Activated naive CD8-positive, alpha-beta T cell treated with anti-CD3 and anti-CD28 coated beads, Interleukin-2, amount 10 ng/mL, durations not matched to agents 7 days and 5 days (primary cell): ENCODE measurements at places on chromosomes 1 and 21. TPM values are rescaled to one million over a fixed set of nuclear protein-coding genes. Genes with fewer than 3 reads are reported as not detected.

- peaks cover 5% of the 10 kb centered on the region for H3K27me3 ChIP-seq
- no peak overlapping the region for H3K4me3 ChIP-seq
- no peaks in the 10 kb centered on the region for H3K36me3 ChIP-seq
- no peaks in the 10 kb centered on the region for H3K4me1 ChIP-seq
Observed at GRCh38 chr1:67719329-67720196, 34.6 kb downstream of the GADD45A start.

- no peak overlapping the region for H3K27ac ChIP-seq
- no peaks in the 10 kb centered on the region for H3K36me3 ChIP-seq
- peaks cover 4% of the 10 kb centered on the region for H3K27me3 ChIP-seq
- DNase-seq, result no peak
Observed at GRCh38 chr1:35882586-35882944, 444 bp upstream of the AGO1 start.

- peaks cover 78% of the 10 kb centered on the region for H3K4me1 ChIP-seq
- peak overlapping the region; percentile 83 for H3K4me3 ChIP-seq
- DNase-seq, result no peak
- H3K36me3 ChIP-seq, result peaks cover 50% of the 10 kb centered on the region
- H3K27ac ChIP-seq, result peak overlapping the region; percentile 93
Observed at GRCh38 chr1:8947127-8947691, 1.5 kb downstream of the CA6 start.

GRCh38 chr1:180909005-180909414 is 3.7 kb upstream of the KIAA1614 start:
- H3K4me3 ChIP-seq, result no peak overlapping the region
- H3K4me1 ChIP-seq, result peaks cover 12% of the 10 kb centered on the region
- peaks cover 2% of the 10 kb centered on the region for H3K36me3 ChIP-seq
- no peak overlapping the region for H3K27ac ChIP-seq
- peaks cover 32% of the 10 kb centered on the region for H3K27me3 ChIP-seq

- no peak overlapping the region for H3K4me3 ChIP-seq
- peaks cover 2% of the 10 kb centered on the region for H3K4me1 ChIP-seq
- H3K27me3 ChIP-seq, result no peaks in the 10 kb centered on the region
- H3K27ac ChIP-seq, result no peak overlapping the region
Observed at GRCh38 chr1:178821134-178821866, 49.6 kb downstream of the ANGPTL1 start.

DNA sequence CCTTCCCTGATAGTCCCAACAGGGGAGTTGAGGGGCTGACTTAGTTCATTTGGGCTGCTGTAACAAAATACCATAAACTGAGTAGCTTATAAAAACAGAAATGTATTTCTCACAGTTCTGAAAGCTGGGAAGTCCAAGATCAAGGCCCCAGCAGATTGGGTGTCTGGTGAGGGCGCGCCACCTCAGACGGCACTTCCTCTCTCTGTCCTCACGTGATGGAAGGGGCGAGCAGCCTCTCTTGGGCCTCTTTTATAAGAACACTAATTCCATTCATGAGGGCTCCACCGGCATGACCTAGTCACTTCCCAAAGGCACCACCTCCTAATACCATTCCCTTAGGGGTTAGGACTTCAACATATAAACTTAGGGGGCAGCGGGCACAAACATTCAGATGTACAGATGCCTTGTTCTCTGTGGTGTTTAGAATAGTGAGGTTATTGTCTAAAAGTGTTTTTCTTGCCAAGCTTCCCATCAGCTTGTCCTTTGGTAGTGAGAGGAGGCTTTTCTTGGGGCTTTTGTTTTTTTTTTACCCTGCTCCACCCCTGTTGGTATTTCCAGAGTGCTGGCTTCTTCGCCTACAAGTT is 20.3 kb downstream of the NIPAL3 start:
- H3K27ac ChIP-seq, result no peak overlapping the region
- no peak for DNase-seq
- H3K4me3 ChIP-seq, result no peak overlapping the region
- peaks cover 18% of the 10 kb centered on the region for H3K4me1 ChIP-seq
- H3K27me3 ChIP-seq, result no peaks in the 10 kb centered on the region

CCDC30 gene
- total RNA-seq, result 3.1 TPM

TINAGL1 gene
- not detected for total RNA-seq
